Muscle of arm (tissue), 14 donors: ENCODE measurements at places on chromosomes 5 and 9. TPM values are rescaled to one million over a fixed set of nuclear protein-coding genes. Genes with fewer than 3 reads are reported as not detected.

The SMAD5 gene
- 58.5 TPM for polyA plus RNA-seq

The ZMAT2 gene
- 90.5 TPM for polyA plus RNA-seq

The MARCOL gene
- polyA plus RNA-seq = not detected

The USP20 gene
- polyA plus RNA-seq = not detected

The TMEM232 gene
- polyA plus RNA-seq = 1.6 TPM

The GRAMD2B gene
- 19.3 TPM for polyA plus RNA-seq

GRCh38 chr5:158958021-158958994 lies 141.4 kb downstream of the EBF1 start:
- no peak for DNase-seq

- DNase-seq = no peak
Observed at GRCh38 chr9:113597390-113598241, 134.1 kb downstream of the RGS3 start.

- no peak for DNase-seq
Observed at GRCh38 chr9:131348631-131349521, 45.0 kb upstream of the PRRC2B start.

DNA sequence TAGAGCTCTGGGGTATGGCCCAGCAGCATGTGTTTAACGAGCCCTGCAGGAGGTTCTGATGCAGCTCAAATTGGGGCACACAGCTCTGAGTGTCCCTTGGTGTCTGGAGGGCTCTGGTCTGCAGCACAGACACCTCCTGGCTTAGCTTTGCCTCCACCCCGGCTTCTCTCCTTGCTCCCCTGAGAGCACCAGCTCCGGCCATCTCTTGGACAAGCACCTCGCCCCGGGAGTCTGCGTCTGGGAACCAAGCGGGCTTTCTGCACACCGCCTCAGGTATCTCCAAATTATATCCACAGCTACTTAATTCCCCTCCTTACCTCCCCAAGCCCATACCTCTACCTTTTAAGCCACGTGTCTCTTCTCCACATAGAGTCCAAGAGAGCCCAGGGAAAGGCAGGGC lies 83.7 kb upstream of the IRX4 start:
- DNase-seq = no peak

- DNase-seq = no peak
Observed at GRCh38 chr5:156149213-156149612, 177.8 kb upstream of the SGCD start.

- DNase-seq = no peak
Observed at GRCh38 chr5:122704247-122705036, 70.4 kb upstream of the SNX2 start.

DNA sequence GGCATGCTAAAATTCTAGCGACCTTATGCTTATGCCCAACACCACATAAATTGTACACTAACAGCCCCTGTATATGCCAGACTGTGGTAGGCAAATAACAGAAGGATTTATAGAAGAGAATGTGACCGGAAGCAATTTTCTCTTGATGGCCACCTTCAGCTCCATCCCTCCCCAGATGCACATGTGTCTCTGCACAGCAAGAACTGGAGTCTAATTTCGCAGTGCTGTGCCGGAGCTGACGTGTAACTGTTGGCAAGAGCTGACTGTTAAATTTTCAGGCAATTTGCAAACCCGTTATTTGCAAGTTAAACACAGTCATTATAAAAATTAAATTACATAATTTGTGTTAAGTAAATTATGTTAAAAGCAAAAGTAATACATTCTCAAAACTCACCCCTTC lies 48.4 kb downstream of the PCA3 start:
- DNase-seq = no peak

DNA sequence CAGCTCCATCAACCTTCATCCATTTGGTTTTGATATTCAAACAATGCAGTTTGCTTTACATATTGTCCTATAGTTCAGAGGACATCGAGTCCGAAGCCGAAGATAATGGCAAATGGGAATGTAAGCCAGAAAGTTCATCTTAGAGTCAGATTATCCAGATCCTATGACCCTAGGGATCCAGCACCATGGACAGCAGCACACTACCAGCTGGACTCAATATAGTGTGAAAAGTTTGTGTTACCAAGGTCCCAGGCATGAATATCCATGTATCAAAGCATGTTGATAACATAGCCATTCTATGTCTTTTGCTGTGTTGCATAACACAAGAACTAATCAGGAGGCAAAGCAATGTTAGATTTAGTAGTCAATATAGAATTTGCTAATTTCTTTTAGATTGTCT lies 46.3 kb downstream of the FSTL4 start:
- peak; percentile 35 for DNase-seq

GRCh38 chr9:8267636-8268035 lies 468.1 kb upstream of the DMAC1 start:
- no peak for DNase-seq

GRCh38 chr9:98191181-98191608 lies 1.2 kb downstream of the CORO2A start:
- no peak for DNase-seq

- DNase-seq = peak; percentile 66
Observed at GRCh38 chr5:112757468-112758208, 20.0 kb downstream of the APC start.
